ENCODE measurements at places on chromosomes 6 and 20. TPM values are rescaled to one million over a fixed set of nuclear protein-coding genes. Genes with fewer than 3 reads are reported as not detected.

Gene MARCKS
- total RNA-seq: 150 TPM

Gene DYNLT2
- 0.97 TPM for total RNA-seq

Gene MRAP2
- 18.8 TPM for total RNA-seq

Gene PRDM13
- total RNA-seq: not detected

Gene OR2H2
- total RNA-seq: not detected

Gene TFAP2A
- 0.32 TPM for total RNA-seq

Gene CALHM4
- 0.46 TPM for total RNA-seq

Gene WFDC5
- total RNA-seq: not detected

Gene TSHZ2
- total RNA-seq: under 0.01 TPM

Gene DEFB124
- total RNA-seq: not detected

Gene TNXB
- under 0.01 TPM for total RNA-seq

All from epithelial cell of umbilical artery (primary cell).